MG63 (cell line): ENCODE measurements at places on chromosomes 3 and 15. TPM values are rescaled to one million over a fixed set of nuclear protein-coding genes. Genes with fewer than 3 reads are reported as not detected.
A peak's percentile ranks its signal among the peaks of the same experiment; 100 is the strongest.

GRCh38 chr15:69767191-69767590 lies 314.6 kb downstream of the RPLP1 start:
- DNase-seq: no peak

DNA sequence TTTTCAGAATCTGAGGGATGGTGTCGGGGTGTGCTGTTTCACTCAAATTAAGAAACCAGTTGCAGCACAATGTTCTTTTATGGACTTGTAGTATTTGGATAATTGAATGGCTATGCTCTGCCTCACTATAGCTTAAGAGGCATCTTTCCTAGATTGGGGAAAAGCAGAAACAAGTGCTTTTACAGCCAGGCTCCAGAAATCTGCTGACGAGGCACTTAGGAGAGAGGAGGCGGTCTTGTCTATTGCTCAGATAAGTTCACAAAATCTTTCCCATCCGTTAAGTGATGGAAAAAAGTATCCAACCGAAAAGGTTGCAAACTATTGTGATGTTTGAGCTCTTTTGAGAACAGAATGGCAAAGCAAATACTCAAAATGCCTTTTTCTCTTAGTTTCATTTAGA lies 336.1 kb upstream of the RARB start:
- no peak for DNase-seq

DNA sequence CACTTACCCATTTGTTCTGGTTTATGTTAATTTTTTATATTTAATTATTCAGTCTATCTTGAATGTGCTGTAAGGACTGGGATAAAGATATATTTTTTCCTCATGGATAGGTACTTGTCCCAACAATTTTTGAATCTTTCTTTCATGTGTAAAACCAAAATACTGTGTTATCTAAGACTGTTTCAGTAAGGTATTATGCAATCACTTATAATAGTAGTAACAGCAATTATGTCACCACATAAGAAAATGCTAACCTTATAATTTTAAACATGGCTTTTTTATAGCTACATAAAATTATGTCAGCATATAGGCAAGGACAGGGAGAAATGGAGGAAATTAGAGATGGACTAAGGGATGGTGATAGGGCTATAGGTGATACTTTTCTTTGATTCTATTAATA lies 2.9 kb upstream of the CTDSPL start:
- no peak for DNase-seq

- peak; percentile 13 for DNase-seq
Observed at GRCh38 chr3:147191795-147192385, 214.5 kb downstream of the ZIC4 start.

GRCh38 chr3:14602006-14602803 lies 49.4 kb upstream of the CCDC174 start:
- no peak for DNase-seq

DNA sequence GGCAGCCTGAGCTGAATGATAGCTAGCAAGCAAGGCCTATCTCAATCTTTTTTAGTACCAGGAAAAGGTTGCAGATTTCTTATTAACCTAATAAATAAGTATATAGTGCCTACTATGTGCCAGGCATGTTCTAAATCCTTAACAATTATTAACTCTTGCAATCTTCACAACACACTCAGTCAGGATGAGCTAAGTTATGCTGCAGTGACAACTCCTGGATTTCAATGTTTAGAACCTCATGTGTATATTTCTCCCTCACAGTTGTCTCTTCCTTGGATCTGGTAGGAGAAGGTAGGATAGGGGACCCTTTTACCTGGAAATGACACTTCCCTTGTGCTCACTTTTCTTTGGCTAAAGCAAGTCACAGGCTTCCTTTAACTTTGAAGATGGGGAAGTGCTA lies 39.3 kb upstream of the MAGI1 start:
- DNase-seq: no peak

DNA sequence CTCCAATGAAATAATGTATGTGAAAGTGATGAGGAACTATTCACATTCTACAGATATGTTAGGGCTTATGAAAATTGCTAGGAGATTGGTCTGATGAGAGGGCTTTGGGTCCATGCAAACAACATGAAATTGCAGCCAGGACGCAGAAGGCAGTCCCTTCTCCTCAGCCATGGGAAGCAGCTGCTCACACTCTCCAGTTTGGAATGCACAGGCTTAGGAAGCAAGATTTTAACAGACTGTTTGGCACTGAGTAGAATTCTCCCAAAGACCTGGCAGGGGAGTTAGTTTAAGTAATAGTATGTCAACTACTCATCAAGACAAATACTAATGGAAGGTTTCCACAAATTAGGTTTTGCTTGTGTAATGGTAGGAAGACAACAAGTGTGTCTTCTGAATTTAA lies 500.7 kb upstream of the ARRDC4 start:
- peak; percentile 56 for DNase-seq

GRCh38 chr3:12973827-12974226 lies 99.4 kb downstream of the IQSEC1 start:
- DNase-seq: no peak

GRCh38 chr15:63401078-63401477 lies 19.4 kb upstream of the CA12 start:
- DNase-seq: no peak

DNA sequence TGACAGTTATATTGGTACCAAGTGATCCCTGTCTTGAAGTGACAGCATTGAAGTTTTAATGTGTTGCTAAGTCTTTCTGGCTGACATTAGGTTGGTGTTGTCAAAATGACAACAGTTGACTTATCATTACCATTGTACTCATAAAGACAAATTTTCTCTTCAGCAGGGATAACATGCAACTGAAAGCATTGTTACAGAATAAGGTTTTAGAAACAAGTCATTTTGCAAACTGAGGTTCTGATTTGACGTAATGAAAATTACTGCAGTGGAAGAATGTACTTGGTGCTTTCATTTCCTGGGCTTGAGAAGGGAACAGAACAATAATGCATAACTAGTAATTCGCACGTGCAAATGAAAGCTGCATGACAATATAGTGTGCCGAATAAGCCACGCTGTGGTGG lies 75.1 kb downstream of the MOBP start:
- no peak for DNase-seq

DNA sequence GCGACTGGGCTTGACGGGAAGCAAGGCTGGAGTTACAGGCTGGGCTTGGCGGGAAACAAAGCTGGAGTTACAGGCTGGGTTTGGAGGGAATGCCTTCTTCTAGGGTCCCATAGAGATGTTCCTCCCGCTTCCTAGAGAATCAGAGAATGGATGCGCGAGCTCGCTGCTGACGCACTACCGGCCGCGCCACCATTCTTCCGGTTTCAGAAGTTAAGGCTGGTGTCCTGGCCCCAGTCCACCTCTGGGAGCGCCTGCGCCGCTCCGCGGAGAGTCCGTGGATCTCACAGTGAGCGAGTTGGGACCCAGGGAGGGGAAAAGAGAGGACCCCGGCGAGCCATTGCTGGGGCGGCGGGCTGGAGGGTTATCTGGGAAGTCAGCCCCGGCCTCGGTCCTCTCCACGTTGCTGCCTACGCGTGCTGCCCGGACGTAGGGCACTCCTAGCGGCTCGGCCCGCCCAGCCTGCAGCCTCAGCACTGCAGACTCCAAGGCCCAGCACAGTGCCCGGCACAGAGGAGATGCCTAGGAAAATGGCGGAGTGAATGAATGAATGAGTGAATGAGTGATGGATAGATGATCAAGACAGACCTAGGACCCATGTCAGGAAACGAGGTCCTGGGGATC lies at the start of gene ZNF502:
Gene ZNF502, plus strand, starts transcription at position 206 of the 621 bp plus-strand sequence. CDS start 7,602 bp downstream, outside the sequence.
- peak; percentile 61 for DNase-seq

- no peak for DNase-seq
Observed at GRCh38 chr3:11212784-11213183, 58.5 kb downstream of the HRH1 start.

GRCh38 chr3:78279091-78279490 lies 1239.2 kb downstream of the ROBO2 start:
- no peak for DNase-seq

DNA sequence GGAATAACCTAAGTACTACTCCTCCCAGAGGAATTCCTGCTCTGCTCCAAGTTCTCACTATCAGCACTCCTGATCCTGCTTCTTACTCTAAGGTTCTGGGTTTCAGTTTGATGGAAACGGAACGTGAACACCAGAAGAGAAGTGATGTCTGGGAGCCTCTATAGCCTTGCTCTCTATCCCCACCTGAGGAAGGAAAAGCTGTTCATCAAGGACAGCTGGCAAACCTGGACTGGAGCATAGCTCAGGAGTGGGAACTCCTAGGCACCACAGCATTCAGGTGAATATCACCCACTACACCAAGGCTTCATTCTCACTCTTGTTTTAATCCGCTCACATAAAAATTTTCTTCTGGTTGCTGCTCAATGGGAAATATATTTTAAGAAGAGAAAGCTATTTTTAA lies 13.0 kb upstream of the CADPS start:
- no peak for DNase-seq

GRCh38 chr3:129793319-129793718 lies 100.2 kb downstream of the TMCC1 start:
- DNase-seq: no peak

DNA sequence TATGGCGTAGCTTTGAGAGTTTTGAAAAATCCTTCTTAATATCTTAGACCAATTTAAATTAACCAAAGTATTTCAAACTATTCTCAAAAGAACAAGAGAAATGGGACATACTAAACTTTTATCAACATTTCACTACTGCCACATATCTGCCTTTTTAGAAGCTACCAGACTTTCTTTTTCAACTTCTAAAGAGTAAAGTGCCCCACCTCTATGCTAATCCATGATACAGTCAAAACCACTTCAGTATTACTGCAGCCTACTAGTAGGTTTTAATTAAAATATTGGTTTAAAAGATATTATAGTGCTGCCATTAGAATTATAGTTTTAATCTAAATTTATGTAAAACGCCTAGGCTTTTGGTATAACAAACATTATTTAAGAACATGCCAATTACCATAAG lies 15.1 kb downstream of the HERC1 start:
- no peak for DNase-seq

DNA sequence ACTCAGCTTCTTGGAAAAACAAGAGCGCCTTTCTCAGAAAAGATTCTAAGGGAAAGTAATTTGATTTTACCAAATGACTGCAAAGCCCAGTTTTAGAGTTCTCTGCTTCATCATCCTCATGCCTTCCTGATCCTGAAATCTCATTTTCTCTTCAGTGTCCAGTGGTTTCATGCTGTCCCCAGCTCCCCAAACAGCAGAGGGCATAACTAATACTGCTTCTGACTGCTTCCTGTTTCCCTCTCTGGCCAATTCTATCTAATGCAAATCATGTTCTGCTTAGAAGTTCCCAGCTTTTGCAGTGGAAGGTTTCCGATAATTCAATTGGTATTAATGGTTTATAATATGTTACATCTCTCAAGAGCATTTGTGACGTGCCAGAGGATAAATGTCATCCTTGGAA lies 161.1 kb downstream of the CLSTN2 start:
- no peak for DNase-seq

GRCh38 chr3:127746400-127747057 lies 73.8 kb downstream of the ABTB1 start:
- DNase-seq: no peak

GRCh38 chr3:39378088-39378487 lies 5.1 kb upstream of the SLC25A38 start:
- peak; percentile 2 for DNase-seq

GRCh38 chr15:39998511-39999077 lies 40.4 kb downstream of the SRP14 start:
- DNase-seq: no peak

GRCh38 chr3:45781271-45781670 lies 15.1 kb downstream of the SLC6A20 start:
- no peak for DNase-seq

- no peak for DNase-seq
Observed at GRCh38 chr3:81242871-81243270, 518.6 kb downstream of the GBE1 start.

The TGM5 gene
- total RNA-seq: 0.07 TPM in 1 of 2 replicates, not detected in the other

The IL16 gene
- total RNA-seq: 0.10 and 2.3 TPM in 2 replicates

The FETUB gene
- total RNA-seq: not detected in 2 replicates

The C3orf20 gene
- total RNA-seq: 0.03 TPM in 1 of 2 replicates, not detected in the other

The SLC24A5 gene
- total RNA-seq: not detected in 2 replicates

The AADACL2 gene
- not detected in 2 replicates for total RNA-seq

The CCDC13 gene
- 0.59 and 10.2 TPM in 2 replicates for total RNA-seq

The MYD88 gene
- 4.1 TPM in 1 of 2 replicates, not detected in the other for total RNA-seq

The GOLGA8O gene
- not detected in 2 replicates for total RNA-seq

The CRYGS gene
- total RNA-seq: 0.66 TPM in 1 of 2 replicates, not detected in the other

The TRIM71 gene
- not detected in 2 replicates for total RNA-seq

The STRA6 gene
- total RNA-seq: 1.4 and 1.9 TPM in 2 replicates
